ENCODE measurements at places on chromosomes 13 and 19.

- no peak for DNase-seq
These were observed 6.8 kb downstream of the CEACAM1 start for GRCh38 chr19:42521346-42522030.

- DNase-seq = no peak
These were observed 2.4 kb downstream of the CUL4A start for GRCh38 chr13:113211774-113212173.

DNA sequence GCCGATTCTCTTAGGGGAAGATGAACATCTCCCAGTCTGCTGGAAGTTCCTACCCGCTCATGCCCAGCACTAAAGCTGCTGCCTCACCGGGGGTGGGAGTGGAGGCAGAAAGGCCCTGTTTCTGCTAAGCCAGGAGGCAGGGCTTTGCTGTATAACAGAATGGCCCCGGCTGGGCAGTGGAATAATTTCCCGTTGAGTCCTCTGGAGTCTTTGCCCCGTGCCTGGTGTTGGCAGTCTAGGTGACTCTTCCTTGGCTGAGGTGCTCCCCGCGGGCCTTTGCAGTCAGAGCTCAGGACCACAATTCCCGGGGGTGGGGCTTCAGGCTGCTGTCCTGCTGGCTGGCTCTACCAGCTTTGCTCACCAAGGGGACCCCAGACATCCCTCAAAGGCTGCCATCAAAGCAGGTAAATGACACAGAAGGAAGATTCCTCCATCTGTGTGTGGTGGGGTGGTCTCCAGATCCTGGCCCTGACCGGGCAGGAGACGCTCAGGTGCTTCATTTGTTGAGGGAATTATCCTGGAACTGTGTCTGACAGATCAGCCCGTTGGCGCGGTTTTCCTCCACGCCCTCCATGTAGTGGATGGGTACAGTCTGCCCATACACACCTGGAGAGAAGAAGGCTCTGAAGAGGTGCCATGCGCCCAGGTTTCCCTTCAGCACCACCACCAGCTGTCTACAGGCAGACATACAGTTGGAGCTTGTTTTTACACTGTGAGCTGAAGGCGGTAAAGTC is 209.9 kb downstream of the TEX29 start:
- DNase-seq = no peak

DNA sequence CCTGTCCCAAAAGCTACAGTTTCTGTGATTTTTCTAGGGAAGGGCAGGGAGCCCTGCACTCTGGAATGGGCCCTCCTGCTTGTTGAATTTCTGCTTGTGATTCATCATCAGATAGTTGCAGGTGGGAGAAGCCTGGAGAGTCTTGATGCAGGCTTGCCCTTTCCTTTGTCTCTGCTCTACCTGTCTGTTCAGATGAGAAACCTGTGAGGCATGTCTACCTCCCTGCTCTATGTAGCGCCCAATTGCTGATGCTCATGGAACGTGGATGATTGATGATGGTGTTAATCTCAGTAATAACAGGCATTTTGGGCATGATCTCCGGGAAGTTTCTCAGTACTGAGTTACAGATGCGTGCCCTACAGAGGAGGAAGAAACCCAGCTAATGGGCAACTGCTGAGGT is 10.9 kb upstream of the CBY2 start:
- DNase-seq = no peak

DNA sequence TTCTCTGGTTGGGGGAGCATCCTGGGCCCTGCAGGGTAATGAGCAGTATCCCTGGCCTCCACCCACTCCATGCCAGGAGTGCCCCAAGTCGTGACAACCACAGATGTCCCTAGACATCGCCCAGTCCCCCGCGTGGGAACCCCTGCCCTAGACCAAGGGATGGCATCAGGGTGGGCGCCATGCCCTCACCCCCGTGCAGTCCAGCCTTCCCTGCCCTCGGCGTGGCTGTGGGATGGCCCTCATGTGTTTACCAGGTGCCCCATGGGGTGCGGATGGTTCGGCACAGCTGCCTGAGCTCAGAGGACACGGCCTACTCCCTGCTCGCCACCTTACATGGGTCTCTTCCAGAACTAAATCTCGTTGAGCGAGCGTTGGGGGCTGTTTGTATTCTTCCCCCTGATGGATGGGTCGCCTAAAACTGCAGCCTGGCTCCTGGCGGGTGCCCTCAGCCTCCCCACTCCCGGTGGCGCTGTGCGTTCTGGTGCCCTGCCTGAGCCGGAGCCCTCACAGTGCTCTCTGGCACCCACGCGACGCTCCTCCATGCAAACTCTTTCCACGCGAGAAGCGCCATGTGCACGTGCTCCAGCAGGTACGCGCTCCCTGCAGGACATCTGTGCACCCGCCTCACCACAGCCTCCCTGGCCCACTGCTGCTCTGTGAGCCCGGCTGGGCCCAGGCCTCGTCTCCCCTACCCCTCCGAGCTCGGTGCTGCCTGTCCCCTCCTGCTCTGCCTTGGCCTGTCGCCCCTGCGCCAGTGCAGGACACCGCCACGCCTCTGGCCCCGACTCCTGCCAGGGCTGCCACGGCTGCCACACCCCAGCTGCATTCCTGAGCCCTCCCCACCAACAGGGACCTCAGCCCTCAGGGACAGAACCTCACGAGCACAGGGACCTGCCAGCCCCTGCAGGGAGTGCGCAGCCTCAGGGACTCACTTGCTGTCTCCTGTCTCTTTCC is 145.0 kb downstream of the KDM4B start:
- DNase-seq = no peak

DNA sequence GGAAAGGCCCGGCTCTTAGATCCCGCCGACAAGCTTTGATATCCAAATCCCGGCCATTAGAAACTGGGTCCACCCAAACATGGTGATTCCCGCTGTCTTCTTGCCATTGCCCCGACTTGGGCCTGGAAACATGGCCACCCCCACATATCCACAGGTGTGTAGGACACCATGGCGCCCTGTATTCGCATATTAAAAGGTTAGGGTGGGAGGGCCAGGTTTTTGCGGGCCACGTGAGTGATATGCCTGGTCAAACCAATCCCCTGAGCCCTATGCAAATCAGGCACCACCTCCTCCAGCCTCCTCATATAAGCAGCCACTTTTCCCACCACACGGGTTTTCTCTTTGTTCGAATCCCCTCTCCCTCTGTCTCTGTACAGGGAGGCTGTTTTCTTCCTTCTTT is 766.4 kb downstream of the UQCRFS1 start:
- DNase-seq = no peak

DNA sequence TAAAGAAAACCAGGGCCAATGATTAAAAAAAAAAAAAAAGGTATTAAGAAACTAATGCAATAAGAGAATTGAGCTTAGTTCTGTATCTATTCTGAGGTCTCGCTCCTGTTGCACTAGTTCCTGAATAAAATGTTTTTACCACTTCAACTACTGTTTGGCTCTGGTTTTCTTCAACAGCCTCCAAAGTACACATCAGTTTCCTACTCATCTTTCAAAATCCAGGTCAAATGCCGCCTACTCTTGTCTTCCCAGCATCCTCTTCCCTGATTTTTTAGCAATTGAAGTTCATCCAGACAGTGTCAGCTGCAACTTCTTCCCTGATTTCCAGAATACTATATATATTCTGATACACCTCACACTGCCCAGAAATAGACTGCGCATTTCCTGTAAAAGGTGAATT is 1.4 kb upstream of the RCBTB1 start:
- DNase-seq = no peak

DNA sequence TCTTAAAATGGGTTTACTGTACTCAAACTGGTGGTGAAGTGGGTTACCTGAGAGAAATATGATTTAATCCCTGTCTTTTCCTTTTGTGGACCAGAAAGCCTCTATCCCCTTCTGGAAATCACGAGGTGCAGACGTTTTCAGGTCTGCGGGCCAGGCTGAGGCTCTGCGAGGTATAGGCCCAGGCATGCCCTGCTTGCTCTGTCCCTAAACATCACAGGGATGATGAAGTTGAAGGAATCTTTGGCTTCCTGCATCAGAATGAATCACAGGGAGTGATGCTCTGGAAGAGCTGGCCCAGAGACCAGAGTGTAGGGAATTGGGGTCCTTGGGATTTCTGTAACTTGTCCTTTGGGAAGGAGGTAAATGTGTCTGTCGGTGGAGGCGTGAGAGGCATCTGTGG is 18.4 kb upstream of the CHST8 start:
- DNase-seq = no peak

GRCh38 chr13:91817250-91817649 is 418.8 kb downstream of the GPC5 start:
- peak; percentile 51 for DNase-seq
